Esophagus muscularis mucosa (tissue), 4 donors: ENCODE measurements at places on chromosomes 5 and 9. TPM values are rescaled to one million over a fixed set of nuclear protein-coding genes. Genes with fewer than 3 reads are reported as not detected.
A peak's percentile ranks its signal among the peaks of the same experiment; 100 is the strongest.

GRCh38 chr5:135240781-135241360, 158.2 kb downstream of the MACROH2A1 start:
- H3K27ac ChIP-seq = no peak overlapping the region
- no peaks in the 10 kb centered on the region for H3K36me3 ChIP-seq
- H3K4me3 ChIP-seq = no peak overlapping the region
- DNase-seq = peak; percentile 81
- H3K27me3 ChIP-seq = no peaks in the 10 kb centered on the region

DNA sequence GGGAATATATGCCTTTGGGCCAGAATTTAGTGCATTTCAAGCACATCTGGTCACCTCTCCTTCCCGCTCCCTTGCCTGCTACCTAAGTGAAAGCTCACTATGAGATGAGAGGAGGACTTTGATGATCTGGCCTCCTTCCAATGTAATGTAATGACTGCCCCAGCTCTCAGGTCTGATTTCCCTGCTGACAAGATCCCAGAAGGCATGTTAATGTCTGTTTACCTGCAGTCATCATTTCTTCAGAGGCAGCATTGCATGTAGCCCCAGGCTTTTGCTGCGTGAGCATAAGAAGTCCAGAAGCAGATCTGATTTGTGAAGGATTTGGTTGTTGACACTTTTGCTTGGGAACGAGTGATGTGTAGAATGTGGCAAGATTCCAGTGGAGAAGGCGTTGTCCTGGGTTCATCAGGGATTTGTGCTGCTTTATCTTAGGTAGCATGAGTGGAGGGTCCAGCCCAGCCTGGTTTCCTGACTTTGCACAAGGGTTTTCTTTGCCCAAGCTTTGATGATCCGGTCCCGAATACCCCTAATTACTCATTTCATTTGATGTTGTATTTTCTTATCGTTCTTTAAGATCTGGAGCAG, 192.7 kb downstream of the GOLPH3 start:
- H3K4me3 ChIP-seq = no peak overlapping the region
- DNase-seq = no peak
- no peaks in the 10 kb centered on the region for H3K27me3 ChIP-seq
- no peaks in the 10 kb centered on the region for H3K36me3 ChIP-seq
- H3K27ac ChIP-seq = no peak overlapping the region
- H3K4me1 ChIP-seq = no peaks in the 10 kb centered on the region

DNA sequence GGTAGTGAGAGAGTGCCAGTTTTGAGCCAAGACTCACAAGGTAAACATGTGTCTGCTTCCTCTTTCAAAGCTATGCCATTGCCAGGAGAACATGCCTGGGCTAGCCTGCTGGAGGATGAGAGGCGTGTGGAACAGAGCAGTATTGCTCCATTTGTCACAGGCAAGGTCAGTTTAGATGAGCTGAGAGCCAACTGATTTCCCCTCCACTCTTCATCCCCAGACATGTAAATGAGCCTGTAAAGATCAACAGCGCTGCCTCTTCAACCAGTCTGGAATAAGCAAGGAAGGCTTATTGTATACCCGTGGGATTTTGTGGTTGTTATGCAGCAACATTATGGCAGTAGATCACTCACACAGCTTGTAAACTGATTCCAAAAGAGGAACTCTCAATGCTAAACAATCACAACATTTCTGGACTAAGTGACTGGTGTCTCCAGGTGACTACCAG, 8.2 kb upstream of the GDNF start:
- no peak overlapping the region for H3K4me3 ChIP-seq
- no peaks in the 10 kb centered on the region for H3K36me3 ChIP-seq
- H3K4me1 ChIP-seq = no peaks in the 10 kb centered on the region
- H3K27ac ChIP-seq = no peak overlapping the region
- DNase-seq = no peak

DNA sequence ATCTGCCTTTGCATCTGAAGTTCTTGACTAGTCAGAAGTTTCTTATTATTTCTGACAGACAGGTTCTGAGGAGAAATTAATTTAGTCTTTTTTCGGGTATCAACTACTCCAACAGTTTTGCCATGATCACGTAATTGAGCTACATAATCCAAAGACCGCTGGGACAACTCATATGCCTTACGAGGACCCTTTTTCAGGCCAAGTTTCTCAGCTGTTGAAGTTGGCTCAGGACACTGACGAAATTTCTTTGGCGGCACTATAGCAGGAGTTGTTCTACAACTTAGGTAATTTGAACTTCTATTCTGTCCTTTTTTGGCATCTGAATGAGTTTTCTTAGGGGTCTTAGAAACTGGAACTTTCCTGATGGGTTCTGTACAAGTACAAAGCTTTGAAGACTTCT, 27.2 kb downstream of the SETX start:
- H3K27ac ChIP-seq = no peak overlapping the region
- H3K36me3 ChIP-seq = peaks cover 37% of the 10 kb centered on the region
- H3K4me3 ChIP-seq = no peak overlapping the region

DNA sequence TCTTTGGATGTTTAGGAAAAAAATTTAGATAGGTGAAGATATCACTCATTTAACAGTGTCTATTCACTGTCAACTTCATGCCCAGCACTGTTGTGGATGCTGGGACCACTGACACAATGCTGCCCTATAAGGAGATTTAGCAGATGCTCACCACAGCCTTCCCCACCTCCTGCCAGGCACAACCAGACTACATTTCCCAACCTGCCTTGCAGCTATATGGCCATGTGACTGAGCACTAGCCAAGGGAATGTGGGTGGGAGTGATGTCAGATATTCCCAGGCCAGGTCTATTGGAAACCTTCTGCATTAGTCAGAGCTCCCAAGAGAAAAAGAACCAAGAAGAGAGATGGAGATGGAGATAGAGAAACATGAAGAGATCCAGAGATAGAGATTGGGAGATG, 302.6 kb upstream of the TAS2R1 start:
- DNase-seq = no peak
- H3K27me3 ChIP-seq = no peaks in the 10 kb centered on the region
- no peak overlapping the region for H3K4me3 ChIP-seq
- no peaks in the 10 kb centered on the region for H3K4me1 ChIP-seq
- H3K27ac ChIP-seq = no peak overlapping the region
- no peaks in the 10 kb centered on the region for H3K36me3 ChIP-seq

GRCh38 chr9:137916540-137916939, 39.0 kb downstream of the CACNA1B start:
- no peak for DNase-seq
- no peak overlapping the region for H3K4me3 ChIP-seq
- H3K27ac ChIP-seq = no peak overlapping the region
- peaks cover 5% of the 10 kb centered on the region for H3K4me1 ChIP-seq
- H3K36me3 ChIP-seq = no peaks in the 10 kb centered on the region

DNA sequence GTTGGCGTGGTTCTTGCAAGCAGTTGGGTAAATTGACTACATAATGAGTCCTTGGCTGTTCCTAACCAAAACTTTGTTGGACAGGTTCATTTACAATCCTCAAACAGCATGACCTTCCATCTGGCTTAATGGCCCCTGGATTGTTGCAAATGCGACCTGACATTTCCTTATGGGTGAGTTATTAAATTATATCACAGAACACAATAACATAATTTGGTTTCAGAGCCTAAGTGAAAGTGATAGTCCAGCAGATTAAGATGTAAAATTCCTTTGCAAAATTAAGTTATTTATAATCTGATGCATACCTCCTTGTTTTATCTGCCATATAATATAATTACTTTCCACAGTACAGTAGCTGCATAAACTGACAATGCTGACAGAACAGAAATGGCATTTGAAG, 224.4 kb downstream of the TUSC1 start:
- H3K36me3 ChIP-seq = no peaks in the 10 kb centered on the region
- no peaks in the 10 kb centered on the region for H3K27me3 ChIP-seq
- no peaks in the 10 kb centered on the region for H3K4me1 ChIP-seq
- H3K4me3 ChIP-seq = no peak overlapping the region
- no peak for DNase-seq

- no peaks in the 10 kb centered on the region for H3K4me1 ChIP-seq
- DNase-seq = no peak
- H3K27me3 ChIP-seq = no peaks in the 10 kb centered on the region
- H3K4me3 ChIP-seq = no peak overlapping the region
- H3K27ac ChIP-seq = no peak overlapping the region
Observed at GRCh38 chr9:109537288-109537687, 39.2 kb upstream of the PTPN3 start.

The NUTM2F gene
- not detected for total RNA-seq

DNA sequence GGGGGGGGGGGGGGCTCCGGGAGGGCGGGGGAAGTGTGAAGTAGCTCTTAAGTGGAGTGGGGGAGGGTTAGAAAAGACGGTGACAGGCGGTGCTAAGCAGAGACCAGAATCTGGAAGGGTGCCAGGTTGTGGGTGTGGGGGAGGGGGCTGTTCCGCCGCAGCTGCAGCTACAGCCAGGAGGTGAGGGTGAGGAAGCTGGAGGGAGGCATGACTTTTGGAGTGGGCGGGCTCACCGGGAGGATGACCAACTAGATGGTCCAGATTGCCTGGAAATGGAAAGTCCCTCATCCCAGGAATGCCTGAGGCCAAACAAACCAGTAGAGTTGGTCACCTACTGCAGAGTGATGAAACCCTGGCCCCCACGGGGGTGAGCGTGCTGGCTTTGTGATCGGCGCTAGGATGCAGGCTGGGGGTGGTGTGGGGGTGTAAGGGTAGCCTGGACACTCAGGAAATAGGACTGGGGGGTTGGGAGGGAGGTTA, 158.1 kb upstream of the SHB start:
- peak overlapping the region; percentile 12 for H3K4me3 ChIP-seq
- peaks cover 12% of the 10 kb centered on the region for H3K27me3 ChIP-seq
- H3K4me1 ChIP-seq = peaks cover 12% of the 10 kb centered on the region
- no peaks in the 10 kb centered on the region for H3K36me3 ChIP-seq

- H3K27ac ChIP-seq = no peak overlapping the region
- peaks cover 81% of the 10 kb centered on the region for H3K36me3 ChIP-seq
- H3K27me3 ChIP-seq = no peaks in the 10 kb centered on the region
- no peak for DNase-seq
- no peak overlapping the region for H3K4me3 ChIP-seq
- H3K4me1 ChIP-seq = no peaks in the 10 kb centered on the region
Observed at GRCh38 chr9:131149688-131150053, 24.3 kb downstream of the NUP214 start.

GRCh38 chr5:56012281-56012963, 17.7 kb upstream of the IL6ST start:
- H3K4me3 ChIP-seq = no peak overlapping the region
- no peak for DNase-seq
- H3K36me3 ChIP-seq = no peaks in the 10 kb centered on the region
- H3K27me3 ChIP-seq = no peaks in the 10 kb centered on the region

The SPINK4 gene
- not detected for total RNA-seq

- no peaks in the 10 kb centered on the region for H3K36me3 ChIP-seq
- no peaks in the 10 kb centered on the region for H3K27me3 ChIP-seq
- H3K4me1 ChIP-seq = peaks cover 81% of the 10 kb centered on the region
- peak overlapping the region; percentile 51 for H3K27ac ChIP-seq
- DNase-seq = no peak
- H3K4me3 ChIP-seq = no peak overlapping the region
Observed at GRCh38 chr5:124675931-124676846, 70.2 kb downstream of the ZNF608 start.

- H3K27me3 ChIP-seq = no peaks in the 10 kb centered on the region
- no peaks in the 10 kb centered on the region for H3K4me1 ChIP-seq
- no peak for DNase-seq
- H3K36me3 ChIP-seq = no peaks in the 10 kb centered on the region
- H3K27ac ChIP-seq = no peak overlapping the region
Observed at GRCh38 chr5:36457511-36458270, 148.7 kb upstream of the SLC1A3 start.

The GGTA1 gene
- 12.5 TPM for total RNA-seq

DNA sequence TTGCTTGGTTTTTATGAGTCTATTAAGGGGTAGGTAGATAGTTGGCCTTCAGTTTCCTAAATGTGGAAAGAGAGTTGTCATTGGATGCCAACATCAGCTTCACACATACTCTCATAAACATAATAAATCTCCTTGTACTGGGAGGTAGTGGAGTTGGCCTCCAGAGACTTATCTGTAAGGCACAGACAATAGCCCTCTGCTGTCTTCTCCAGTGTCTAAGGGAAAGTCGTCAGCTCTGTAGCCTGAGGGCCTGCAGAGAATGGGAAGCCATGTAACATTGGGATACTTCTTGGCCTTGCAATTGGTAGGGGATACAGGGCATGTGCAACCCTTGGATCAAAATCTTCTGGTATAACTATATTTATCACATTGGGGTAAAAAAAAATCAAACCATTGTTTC, 331.9 kb upstream of the KLF9 start:
- H3K4me1 ChIP-seq = no peaks in the 10 kb centered on the region
- H3K4me3 ChIP-seq = no peak overlapping the region
- no peak overlapping the region for H3K27ac ChIP-seq

DNA sequence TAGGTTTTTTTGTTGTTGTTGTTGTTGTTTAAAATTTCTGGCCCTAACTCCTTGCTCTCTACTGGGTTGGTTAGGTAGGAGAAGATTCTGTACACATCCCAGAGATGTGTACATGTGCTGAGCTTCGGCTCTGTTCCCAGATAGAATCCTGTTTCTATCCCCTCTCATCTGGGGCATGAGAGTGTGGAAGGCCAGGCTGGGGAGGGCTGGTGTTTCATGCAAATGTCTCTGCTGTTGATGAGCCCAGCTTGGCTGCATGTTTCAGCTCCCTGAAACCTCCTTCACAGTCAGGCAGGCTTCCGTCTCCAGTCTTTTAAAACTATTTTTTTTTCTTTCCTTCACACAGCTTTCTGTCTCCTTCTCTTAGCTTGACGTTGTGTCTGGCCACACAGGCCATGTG, 526.9 kb upstream of the KLF4 start:
- H3K4me1 ChIP-seq = no peaks in the 10 kb centered on the region
- no peak overlapping the region for H3K27ac ChIP-seq
- no peak for DNase-seq
- H3K4me3 ChIP-seq = no peak overlapping the region
- no peaks in the 10 kb centered on the region for H3K27me3 ChIP-seq

The DOCK8 gene
- 49.9 TPM for total RNA-seq

DNA sequence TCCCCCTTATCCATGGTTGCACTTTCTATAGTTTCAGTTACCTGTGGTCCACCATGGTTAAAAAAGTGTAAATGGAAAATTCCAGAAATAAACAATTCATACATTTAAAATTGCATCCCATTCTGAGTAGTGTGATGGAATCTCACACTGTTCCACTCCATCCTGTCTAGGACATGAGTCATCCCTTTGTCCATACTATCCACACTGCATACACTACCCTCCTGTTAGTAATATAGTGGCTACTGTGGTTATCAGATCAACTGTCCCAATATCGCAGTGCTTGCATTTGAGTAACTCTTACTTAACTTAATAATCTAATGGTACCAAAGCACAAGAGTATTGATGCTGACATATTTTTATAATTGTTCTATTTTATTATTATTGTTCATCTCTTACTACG, 100.7 kb downstream of the RAB3C start:
- no peaks in the 10 kb centered on the region for H3K4me1 ChIP-seq
- DNase-seq = no peak
- no peak overlapping the region for H3K27ac ChIP-seq
- H3K36me3 ChIP-seq = no peaks in the 10 kb centered on the region
- no peak overlapping the region for H3K4me3 ChIP-seq
- no peaks in the 10 kb centered on the region for H3K27me3 ChIP-seq

The CCDC192 gene
- total RNA-seq = 1.1 TPM

The CDC26 gene
- 46.2 TPM for total RNA-seq

GRCh38 chr5:161547738-161548486, 1.4 kb upstream of the GABRB2 start:
- no peaks in the 10 kb centered on the region for H3K27me3 ChIP-seq
- peaks cover 34% of the 10 kb centered on the region for H3K4me1 ChIP-seq
- peak overlapping the region; percentile 50 for H3K4me3 ChIP-seq
- no peaks in the 10 kb centered on the region for H3K36me3 ChIP-seq
- H3K27ac ChIP-seq = no peak overlapping the region

The ERGIC1 gene
- 161 TPM for total RNA-seq

The LCN15 gene
- total RNA-seq = not detected
